ENCODE measurements at places on chromosomes 16 and 17.

DNA sequence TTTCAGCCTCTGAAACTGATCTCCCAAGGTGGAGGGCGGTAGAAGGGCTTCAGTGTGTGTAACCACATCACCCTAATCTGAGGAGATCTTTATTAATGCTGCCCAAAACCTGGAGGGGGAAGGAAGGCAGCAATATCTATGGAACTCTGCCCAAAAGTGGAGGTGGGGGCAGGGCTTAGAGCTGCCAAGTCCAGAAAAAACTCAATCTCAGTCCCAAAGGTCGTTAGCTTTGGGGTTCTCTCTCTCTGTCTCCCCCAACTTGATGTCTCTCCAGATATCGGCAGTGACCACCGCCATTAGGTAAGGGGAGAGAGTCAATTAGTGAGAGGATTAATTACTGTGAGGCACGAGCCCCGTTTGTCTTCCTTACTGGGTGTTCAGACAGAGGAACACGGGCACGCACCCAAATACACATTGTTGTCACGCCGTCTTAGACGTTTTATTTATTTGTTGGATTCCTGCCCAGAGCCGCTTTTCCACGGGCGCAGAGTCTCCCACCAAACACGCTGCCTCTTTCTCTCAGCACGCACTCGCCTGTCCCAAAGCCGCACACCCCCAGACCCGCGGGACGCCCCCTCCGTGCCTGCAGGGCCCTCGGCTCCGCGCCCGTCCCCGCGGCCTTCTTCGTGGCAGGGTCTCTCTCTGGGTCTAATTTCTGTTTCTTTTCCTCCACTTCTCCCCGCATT lies 5.4 kb upstream of the LHX1 start:
- DNase-seq, result no peak

DNA sequence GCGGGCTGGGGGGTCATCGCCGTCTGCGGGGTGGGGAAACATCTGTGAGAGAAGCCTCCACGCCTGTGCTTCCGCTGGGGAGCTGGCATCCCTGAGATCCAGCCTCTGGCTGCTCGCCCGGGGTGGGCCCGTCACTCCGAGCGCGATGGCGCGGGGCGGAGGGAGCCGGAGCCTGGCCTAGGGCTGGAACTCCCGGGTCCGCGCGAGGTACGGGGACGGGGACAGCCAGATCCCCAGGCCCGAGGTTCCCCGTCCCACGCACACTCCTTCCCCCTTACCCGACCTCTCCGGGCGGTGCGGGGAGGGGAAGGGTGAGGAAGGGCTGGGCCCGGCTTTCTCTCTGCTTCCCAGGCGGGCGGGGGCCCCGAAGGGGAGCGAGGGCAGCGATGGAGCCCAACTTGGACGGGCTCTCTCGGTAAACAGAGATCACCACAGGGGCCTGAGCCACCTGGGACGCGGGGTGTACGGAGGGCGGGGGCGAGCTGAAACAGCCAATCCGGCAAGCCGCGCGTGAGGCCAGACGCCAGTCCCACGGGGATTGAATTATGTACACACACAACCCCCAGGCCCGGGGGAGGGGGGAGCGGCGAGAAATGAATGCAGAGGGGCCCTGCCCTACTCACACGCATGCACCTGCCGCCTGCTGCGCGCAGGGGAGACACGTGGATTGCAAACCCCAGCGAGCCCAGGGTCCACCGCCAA lies at the start of gene SLC16A11:
TSS of gene SLC16A11 (minus strand) at position 596 of the 702 bp plus-strand sequence. CDS start at position 17, 579 bp downstream.
- no peak for DNase-seq

DNA sequence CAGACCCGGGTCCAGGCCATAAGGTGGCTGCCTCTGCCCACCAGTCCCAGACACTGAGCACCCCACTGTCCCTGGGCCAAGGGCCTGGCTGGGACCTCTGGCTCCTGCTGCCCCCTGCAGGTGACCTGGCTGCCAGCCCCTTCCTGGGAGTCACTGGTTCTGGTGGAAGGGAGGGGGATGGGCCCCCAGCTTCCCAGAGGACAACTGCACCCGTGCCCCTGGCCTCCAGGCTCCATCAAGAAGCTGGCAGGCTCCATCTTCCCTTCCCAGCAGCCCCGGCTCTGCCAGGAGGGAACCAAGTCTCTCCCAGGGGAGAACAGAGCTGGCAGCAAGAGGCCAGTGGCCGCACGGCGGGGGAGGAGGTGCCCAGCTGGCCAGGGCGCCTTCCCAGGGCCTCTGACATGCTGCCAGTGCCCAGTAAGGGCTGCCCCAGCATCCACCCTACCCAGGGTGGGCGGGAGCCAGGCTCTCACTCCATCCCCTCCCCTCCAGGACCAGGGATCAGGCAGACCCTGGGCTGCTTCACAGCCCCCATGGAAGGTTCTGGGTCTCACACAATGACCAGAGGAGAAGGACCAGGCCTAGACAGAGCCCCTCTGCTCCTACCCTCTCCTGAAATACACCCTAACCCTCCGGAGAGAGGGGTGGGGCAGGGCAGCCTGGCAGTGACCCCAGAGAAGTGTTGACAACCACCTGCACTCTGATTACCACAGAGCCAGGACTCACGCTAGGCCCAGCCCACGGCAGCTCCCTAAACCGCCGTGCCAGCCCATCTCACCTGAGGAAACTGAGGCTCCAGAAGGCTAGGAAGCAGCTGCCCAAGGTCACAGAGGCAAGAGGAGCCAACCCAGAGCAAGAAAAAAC lies 3.6 kb downstream of the CLUH start:
- no peak for DNase-seq

DNA sequence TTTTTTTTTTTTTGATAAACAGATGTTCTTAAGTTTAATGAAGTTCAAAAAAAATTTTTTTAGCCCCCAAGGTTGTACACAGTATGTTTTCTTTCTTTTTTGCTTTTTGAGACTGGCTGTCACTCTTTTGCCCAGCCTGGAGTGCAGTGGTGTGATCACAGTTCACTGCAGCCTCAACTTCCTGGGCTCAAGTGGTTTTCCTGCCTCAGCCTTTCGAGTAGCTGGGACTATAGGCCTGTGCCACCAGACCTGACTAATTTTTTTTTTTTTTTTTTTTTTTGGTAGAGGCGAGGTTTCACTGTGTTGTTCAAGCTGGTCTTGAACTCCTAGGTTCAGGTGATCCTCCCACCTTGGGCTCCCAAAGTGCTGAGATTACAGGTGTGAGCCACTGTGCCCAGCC lies 12.8 kb downstream of the ITGAE start:
- DNase-seq, result no peak

- no peak for DNase-seq
These were observed 44.4 kb downstream of the IRX3 start for GRCh38 chr16:54242199-54242598.

- no peak for DNase-seq
These were observed 130.4 kb upstream of the PMFBP1 start for GRCh38 chr16:72302332-72302731.

DNA sequence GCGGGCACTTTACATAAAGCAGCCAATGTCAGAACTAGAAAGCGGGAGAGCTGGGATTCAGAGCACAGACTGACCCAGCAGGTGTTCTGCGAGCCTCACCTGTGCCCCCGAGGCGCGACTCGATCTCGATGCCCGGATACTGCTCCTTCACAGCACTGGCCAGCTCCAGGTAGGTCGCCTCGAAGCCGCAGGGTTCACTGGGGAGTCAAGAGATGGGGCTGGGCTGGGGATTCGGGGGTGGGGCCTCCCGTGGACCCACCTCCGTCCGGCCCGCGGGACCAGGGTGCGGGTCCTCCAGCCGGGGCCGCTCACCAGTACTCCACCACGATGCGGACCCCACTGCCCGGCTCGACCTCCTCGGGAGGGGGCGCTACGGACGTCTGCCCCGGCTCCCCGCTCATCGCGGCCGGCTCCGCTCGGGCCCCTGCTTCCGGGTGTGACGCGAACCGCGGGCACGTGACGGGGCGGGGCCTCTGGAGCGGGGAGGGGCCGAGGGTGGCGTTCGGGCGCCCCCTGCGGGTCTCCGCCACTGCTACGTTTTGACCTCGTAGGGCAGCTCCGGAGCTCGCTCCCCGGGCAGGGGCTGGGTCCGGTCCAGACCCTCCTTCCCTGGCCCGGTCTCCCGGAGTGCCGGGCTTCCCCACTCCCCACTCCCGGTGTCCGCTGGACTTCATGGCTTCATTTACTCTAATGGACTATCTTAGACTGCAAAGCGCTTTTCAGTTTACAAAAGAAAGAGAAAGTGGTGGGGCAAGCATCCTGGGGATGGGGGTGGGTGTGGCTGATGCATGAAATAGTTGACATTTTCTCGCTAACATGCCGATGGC lies at the start of gene MIEN1:
TSS of gene MIEN1 (minus strand) at position 438 of the 827 bp plus-strand sequence. CDS start at position 401, 37 bp downstream.
- DNase-seq, result peak; percentile 52

- DNase-seq, result no peak
These were observed at the start of gene STAC2 for GRCh38 chr17:39225308-39225958. Gene STAC2 (minus strand): TSS chr17:39225945. CDS start chr17:39225502, 443 bp downstream.

DNA sequence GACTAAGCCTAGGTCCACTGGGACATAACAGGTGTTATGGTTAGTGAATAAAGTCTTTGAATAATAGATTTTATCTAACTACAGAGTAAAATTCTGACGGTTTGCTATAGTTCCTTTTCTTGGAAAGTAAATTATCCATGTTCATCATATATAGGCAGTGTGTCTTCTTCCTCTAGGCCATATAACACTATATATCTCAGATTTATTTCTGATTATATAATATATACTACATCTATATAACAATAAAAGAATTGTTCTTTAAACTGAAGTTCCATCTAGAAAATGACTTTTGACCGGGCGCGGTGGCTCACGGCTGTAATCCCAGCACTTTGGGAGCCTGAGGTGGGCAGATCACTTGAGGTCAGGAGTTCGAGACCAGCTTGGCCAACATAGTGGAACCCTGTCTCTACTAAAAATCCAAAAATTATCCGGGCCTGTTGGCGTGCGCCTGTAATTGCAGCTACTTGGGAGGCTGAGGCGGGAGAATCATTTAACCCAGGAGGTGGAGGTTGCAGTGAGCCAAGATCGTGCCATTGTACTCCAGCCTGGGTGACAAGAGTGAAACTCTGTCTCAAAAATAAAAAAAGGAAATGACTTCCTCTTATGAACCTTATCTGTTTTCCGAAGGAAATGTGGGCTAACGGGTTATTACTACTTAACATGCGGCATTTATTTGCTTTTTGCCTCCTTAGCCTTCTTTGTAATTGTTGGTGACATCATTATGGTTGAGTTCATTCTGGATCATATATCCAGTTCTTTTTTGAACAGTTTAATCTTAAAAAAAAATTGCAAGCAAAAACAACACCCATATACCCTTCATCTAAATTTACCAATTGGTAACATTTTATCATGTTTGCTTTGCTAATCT lies 29.2 kb downstream of the NOL11 start:
- no peak for DNase-seq

DNA sequence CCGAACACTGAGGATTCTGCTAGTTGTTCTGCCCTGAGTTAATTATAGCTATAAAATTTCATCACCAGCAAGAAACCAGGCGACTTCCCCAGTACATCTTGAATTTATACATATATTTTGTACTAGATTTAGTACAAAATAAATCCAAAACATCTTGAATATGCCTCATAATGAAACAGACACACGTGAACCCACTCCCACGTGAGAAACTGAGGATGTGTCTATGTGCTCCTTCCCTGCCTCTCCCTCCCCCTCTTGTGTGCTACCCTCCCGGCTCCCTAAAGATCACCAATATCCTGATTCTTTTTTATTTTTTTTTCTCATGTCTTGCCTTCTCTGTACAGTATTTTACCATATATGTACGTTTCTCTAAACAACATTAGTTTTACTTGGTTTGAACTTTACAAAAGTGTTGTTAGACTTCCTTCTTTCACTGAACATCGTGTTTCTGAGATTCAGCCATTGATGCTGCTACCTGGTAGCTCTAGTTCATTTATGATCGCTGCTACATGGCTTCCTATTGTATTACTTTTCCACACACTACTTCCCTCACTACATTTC lies 1.1 kb upstream of the LCMT1 start:
- DNase-seq, result no peak

DNA sequence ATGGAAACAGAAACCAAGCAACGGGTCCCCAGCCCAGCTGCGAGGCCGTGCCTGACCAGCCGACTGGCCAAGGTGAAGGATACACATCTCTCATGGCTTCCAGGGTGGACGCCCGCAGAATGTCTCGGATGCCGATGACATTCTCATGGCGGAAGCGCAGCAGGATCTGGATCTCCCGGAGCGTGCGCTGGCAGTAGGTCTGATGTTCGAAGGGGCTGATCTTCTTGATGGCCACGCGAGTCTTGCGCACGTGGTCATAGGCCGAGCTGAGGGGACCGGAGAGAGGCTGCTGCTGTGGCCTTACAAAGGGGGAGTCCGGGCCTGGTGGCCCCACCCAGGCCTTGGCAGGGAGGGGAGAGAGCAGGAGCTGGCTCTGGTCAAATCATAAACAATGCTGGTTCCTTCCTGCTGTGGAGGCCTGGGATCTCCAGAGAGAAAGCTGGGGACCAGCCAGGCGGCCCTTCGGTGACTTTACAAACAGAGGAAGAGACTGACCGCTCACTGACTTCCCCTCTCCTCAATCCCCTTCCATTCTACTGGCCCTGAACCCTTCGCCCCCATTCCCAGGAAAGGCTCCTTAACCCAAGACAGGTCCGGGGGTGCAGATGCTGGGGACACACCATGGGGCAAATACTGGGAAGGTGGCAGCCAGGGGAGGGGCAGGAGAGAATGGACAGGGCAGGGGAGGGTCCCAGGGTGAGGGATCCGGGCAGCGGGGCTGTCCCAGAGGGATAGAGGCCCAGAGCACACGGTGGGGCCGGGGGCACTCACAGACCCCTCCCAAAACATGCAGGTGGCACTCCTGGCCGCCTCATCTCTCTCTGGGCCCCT lies 1.1 kb downstream of the MAPK3 start:
- DNase-seq, result no peak

DNA sequence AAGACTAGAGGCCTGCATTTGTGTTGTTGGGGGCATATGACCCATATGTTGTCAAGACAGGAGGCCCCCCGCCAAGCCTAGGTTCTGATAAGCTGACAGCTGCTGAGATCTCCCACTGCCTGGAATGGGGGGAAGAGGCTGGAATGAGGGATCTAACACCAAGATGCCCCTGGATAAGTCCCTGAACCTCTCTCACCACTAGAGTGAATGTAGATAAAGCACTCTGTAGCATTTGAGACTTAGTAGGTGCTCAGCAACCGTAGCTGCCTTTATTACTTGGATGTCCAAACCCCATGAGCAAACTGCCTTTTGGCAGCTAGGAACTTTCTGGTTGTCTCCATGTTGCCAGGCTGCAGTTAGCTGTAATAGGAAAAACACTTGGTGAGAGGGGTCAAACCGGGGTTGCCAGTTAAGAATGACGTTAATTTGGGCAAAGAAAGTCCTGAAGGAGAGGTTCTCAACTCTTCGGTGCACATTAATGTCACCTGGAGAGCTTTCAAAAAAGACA lies 4.4 kb upstream of the RASL10B start:
- DNase-seq, result no peak

GRCh38 chr17:82412535-82413520 lies 5.3 kb upstream of the HEXD start:
- no peak for DNase-seq

DNA sequence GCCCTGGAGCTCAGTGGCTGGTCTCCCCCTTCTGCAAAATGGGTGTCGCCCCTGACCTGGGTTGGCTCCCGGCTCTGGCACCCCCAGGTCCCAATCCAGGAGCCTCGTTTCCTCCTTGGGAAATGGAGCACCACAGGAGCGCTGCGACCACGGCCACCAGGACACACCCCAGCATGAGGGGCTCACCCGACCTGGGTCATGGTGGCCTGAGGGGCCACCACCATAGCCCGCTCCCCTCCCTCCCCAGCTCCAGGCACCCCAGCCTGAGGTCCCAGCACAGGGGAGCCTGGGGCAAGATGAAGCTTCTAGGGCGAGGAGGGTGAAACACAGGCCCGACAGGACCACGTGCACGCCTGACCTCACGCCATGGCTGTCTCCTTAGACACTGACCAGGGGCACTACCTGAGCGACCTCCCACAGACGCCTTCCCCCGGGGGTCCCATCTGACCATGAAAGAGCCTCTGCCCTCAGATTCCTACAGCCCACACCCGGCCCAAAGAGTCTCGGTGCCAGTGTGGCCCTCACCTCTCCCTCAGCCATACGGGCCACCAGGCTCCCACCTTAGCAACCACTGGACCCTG lies 11.8 kb downstream of the BCAR1 start:
- DNase-seq, result no peak
